ENCODE measurements at places on chromosomes 12 and 14.

- peak overlapping the region; percentile 92 for H3K27ac ChIP-seq
- H3K4me3 ChIP-seq: peak overlapping the region; percentile 42
- no peaks in the 10 kb centered on the region for H3K27me3 ChIP-seq
- H3K4me1 ChIP-seq: peaks cover 27% of the 10 kb centered on the region
These were observed 17.1 kb downstream of the FOS start for GRCh38 chr14:75295491-75296345.

GRCh38 chr14:61493239-61493638 is 171.9 kb downstream of the PRKCH start:
- no peak overlapping the region for H3K4me3 ChIP-seq
- no peak overlapping the region for H3K27ac ChIP-seq
- no peak for DNase-seq
- peaks cover 45% of the 10 kb centered on the region for H3K4me1 ChIP-seq
- no peaks in the 10 kb centered on the region for H3K27me3 ChIP-seq

- no peaks in the 10 kb centered on the region for H3K36me3 ChIP-seq
- no peaks in the 10 kb centered on the region for H3K27me3 ChIP-seq
- H3K4me3 ChIP-seq: no peak overlapping the region
- DNase-seq: no peak
- peak overlapping the region; percentile 14 for H3K27ac ChIP-seq
These were observed 34.0 kb downstream of the EGLN3 start for GRCh38 chr14:33916663-33917565.

DNA sequence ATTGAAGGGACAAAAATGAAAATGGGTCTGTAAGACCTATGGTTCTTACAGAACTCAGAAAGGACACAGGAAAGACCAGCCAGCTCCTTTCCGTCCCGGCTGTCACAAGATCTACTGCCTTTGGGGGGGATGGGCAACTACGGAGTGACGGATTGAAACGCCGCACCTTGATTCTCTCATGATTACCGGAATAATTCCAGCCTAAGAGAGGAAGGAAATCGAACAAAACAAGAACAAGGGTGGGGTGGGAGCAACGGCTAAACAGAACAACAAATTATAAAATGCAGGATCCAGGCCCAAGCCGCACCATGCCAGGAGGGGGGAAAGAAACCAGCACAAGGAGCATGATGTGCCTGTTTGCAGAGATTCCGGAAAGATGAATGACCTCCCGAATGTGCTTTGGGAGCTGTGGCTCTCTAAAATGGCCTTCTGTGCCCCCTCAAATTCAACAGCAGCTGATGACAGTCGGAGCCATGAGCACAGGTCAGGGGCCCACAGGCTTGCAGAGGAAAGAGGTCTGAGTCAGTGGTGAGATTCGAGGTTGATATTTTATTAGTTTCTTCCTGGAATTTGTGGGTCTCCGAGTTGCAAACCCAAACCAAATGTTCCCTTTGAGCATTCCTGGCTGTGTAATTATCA is 72.1 kb downstream of the SPRING1 start:
- H3K4me3 ChIP-seq: no peak overlapping the region
- H3K36me3 ChIP-seq: no peaks in the 10 kb centered on the region
- H3K4me1 ChIP-seq: peaks cover 11% of the 10 kb centered on the region
- H3K27me3 ChIP-seq: no peaks in the 10 kb centered on the region

DNA sequence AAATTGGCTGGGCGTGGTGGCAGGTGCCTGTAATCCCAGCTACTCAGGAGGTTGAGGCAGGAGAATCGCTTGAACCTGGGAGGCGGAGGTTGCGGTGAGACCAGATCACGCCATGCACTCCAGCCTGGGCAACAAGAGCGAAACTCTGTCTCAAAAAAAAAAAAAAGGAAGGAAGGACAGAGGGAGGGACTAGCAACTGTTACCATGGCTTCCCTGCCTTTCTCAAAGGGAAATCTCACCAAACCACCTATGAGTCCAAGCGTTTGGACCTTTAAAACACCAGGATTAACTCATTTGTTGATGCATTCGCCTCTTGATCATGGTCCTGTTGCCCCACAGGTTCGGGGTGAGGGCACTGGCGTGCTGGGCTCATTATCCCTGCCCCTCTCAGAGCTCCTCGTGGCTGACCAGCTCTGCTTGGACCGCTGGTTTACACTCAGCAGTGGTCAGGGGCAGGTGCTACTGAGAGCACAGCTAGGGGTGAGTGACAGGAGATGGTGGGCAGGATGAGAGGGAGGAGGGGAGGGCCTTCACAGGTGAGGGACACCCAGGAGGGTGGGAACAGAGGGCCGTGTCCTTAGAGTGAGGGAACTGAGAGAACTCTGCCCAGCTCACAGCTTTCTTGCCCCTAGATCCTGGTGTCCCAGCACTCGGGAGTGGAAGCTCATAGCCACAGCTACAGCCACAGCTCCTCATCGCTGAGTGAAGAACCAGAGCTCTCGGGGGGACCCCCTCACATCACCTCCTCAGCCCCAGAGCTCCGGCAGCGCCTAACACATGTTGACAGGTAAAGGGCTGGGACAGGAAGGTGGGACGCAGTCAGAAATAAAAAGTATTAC is 10.2 kb upstream of the MYL6B start:
- no peak overlapping the region for H3K4me3 ChIP-seq
- H3K27ac ChIP-seq: peak overlapping the region; percentile 54
- no peak for DNase-seq
- H3K36me3 ChIP-seq: peaks cover 82% of the 10 kb centered on the region
- H3K27me3 ChIP-seq: no peaks in the 10 kb centered on the region

DNA sequence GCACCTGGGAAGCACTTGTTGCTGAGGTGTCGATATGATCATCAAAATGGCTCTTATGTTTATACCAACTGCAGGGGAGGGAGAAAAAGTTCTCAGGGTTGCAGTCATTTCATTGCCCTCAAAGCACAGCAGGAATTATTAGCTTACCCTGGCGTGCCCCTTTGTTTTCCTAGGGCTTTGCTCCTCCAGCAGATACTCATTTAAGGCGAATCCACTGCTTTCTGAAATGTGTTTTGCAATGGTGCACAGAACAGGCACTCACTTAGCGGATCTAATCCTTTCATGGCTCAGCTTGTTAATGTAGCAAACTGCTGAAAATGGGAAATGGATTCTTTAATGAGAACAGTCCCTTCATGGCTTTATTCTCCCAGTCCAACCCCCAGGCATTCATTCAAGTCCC is 76.7 kb downstream of the NKX2-1 start:
- H3K27me3 ChIP-seq: no peaks in the 10 kb centered on the region
- no peak overlapping the region for H3K4me3 ChIP-seq
- H3K4me1 ChIP-seq: no peaks in the 10 kb centered on the region
- no peak overlapping the region for H3K27ac ChIP-seq

- H3K4me3 ChIP-seq: no peak overlapping the region
- no peak for DNase-seq
- H3K4me1 ChIP-seq: no peaks in the 10 kb centered on the region
- H3K27ac ChIP-seq: no peak overlapping the region
- no peaks in the 10 kb centered on the region for H3K27me3 ChIP-seq
These were observed 838.6 kb downstream of the BCL11B start for GRCh38 chr14:98433436-98433835.

DNA sequence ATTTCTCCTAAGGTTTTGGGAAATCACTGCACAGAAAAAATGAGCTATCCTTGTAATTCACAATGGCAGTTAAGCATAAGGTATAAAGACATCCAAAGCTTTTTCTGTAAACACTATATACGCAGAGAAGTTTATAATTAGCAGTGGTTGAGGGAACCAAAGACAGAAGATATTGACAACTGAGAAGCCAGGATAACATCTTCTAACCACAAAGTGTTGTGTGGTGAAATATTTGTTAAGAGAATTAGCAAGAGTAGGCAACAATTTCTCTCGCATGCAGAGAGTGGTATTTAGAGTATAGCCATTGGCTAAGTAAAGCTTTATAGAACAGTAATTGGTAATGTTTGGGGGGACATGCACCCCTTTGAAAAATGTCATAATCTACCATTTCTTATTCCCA is 123.7 kb upstream of the USP15 start:
- no peaks in the 10 kb centered on the region for H3K27me3 ChIP-seq
- no peak for DNase-seq
- no peak overlapping the region for H3K4me3 ChIP-seq

DNA sequence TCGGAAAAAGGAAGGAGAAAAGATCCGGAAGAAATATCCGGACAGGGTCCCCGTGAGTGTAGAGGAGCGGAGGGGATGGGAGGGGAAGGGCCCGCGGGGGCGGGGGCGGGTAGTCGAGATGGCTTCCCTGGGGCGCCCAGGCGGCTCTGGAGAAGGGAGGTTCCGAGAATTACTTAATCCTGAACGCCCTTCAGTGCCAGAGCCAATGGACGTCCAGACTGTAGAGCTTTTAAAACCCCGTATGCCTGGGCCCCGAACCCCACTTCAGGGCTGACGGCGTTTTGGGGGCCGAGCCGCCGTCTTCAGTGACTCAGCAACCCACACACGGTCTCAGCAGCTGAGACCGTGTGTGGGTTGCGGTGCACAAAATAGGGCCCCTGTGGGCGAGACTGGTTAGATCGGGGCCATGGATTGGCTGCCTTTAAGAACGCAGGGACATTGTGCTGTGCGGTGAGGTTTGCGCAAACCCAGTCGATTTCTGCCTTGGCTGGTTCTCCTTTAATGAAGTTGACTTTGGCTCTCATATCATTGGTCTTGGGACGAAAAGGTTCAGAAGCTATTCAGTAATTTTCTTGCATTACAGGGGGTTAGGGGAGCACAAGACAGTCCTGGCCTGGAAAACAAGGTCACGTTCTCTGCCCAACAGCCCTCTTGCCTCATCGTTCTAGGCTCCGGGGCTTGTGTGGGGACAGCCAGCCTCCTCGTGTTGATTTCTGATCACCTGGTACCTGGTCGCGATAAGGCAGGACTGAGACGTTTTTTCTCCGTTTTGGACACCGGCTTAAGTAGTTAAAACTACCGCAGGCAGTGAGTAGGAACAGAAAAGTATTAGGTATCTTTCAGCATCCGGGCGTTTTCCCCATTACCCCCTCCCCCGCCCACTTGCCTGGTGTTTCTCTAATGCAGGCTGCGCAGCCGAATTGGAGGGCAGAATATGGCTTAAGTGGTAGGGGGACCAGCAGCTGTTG is 775 bp downstream of the GABARAPL1 start:
- H3K4me1 ChIP-seq: peaks cover 39% of the 10 kb centered on the region
- peak overlapping the region; percentile 82 for H3K4me3 ChIP-seq
- H3K36me3 ChIP-seq: no peaks in the 10 kb centered on the region
- H3K27me3 ChIP-seq: no peaks in the 10 kb centered on the region

Measured in esophagus squamous epithelium (tissue), 5 donors.